ENCODE measurements at places on chromosomes 2 and 18.

DNA sequence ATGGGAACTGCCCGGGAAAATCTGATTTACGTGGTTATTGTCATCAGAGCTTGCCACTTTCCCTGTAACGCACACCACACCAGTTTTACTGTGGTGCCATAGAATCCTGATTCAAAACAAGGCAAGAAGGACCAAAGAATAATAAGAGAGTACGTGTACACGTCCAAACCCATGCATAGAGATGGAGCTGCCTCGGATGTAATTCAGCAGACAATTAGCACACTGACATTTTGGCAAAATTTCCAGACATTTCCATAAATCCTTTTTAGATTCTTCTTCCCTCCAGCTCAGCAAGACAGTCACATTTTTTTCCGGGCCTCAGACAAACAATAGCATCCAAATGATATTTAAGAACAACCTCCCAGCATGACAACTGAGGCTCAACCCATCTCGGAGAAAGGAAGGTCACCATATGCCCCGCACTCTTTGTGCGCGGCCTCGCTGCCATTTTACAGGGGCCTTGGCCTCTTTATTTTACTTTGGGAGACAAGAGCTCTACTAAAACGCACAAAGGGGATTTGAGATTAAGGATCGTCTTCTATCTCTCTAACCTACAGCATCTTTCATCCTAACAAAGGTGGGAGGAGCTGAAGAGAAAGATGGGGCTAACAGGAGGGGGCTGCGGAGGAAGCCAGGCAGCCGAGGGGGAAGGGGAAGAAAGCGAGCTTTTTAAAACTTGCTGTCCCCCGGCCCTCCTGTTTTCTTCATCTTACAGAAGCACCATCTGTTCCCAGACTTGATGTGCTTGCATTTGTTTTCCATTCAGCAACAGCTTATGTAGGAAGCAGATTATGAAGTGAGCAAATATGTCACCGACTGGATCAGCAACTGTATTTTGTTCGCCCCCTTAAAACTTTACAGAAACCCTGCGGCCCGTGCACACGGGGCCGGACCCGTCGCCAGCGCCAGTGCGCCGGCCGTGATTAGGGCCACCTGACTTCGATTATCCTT, 61.0 kb downstream of the CDCA7 start:
- no peak for DNase-seq

GRCh38 chr2:54845514-54845913, 122.1 kb downstream of the EML6 start:
- no peak for DNase-seq

GRCh38 chr18:50203801-50204604, 9.1 kb upstream of the MYO5B start:
- DNase-seq: no peak

- no peak for DNase-seq
Measured at GRCh38 chr2:38666556-38666910, 619 bp downstream of the GALM start.

DNA sequence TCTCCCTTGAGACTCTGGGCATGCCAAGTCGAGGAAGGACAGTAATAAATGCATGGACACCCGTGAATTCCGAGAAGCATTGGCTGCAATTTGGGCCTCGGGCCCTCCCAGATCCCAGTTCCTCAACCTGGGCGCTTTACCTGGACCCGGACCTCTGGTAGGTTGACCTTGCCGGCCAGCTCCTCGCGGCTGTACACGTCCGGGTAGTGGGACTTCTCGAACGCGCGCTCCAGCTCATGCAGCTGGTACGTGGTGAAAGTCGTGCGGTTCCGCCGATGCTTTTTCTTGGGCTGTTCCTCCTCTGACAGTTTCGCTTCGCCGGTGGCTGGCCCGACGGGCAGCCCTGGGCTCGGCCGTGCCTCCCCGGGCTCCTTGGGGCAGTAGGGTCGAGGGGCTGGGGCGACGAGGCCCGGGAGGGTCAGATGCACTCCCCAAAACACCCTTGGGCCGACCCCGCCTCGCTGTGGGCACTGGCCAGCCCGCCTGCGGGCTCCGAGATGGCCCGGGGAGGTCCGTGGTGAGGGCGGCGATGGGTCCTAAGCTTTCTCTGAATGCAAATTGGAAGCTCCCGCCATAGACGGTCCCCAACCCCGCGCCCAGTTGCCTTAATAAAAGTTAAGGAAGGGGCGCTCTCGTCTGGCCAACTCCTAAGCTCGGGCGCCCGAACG, 899 bp downstream of the RAX start:
- no peak for DNase-seq

GRCh38 chr18:31275722-31276463, 42.1 kb upstream of the DSG1 start:
- no peak for DNase-seq

DNA sequence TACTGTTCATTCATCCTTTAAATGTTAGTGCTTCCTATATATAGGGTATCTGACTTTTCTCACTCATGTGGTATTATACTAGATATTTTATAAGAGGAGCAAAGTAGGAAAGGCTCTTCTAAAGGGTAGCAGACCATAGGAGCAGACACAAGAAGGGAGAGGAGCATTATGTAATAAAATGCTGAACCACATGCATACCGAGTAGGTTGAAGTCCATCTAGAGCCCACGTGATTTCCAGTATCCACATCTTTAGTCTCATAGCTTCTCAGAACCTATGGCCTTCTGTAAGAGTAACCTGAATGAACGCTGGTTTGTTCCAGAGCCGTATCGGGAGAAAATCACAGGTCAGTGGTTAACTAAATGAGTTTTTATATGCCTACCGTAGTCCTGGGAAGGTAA, 85.9 kb downstream of the MAP3K20 start:
- DNase-seq: no peak

- no peak for DNase-seq
Measured at GRCh38 chr2:178764097-178764496, 43.1 kb downstream of the TTN start.

GRCh38 chr2:228444161-228444560, 262.7 kb upstream of the SPHKAP start:
- DNase-seq: no peak

Data from sciatic nerve (tissue), 2 donors.